Nucleus accumbens (tissue), 56 donors: ENCODE measurements at places on chromosomes 5 and 9.

- no peak for DNase-seq
Observed at GRCh38 chr5:111072949-111073682, 1.6 kb downstream of the TSLP start.

- no peak for DNase-seq
Observed at GRCh38 chr9:104861397-104861796, 66.6 kb downstream of the ABCA1 start.

DNA sequence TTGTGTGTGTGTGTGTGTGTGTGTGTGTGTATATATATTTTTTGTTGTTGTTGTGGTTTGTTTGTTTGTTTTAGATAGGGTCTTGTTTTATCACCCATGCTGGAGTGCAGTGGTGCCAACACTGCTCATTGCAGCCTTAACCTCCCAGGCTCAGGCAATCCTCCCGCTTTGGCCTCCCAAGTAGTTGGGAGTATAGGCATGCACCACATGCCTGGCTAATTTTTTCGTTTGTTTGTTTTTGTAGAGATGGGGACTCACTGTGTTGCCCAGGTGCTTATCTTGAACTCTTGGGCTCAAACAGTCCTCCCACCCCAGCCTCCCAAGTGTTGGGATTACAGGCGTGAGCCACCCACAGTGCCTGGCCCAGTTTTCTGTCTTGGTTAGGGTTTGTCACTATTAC, 77.3 kb downstream of the GAPVD1 start:
- no peak for DNase-seq

DNA sequence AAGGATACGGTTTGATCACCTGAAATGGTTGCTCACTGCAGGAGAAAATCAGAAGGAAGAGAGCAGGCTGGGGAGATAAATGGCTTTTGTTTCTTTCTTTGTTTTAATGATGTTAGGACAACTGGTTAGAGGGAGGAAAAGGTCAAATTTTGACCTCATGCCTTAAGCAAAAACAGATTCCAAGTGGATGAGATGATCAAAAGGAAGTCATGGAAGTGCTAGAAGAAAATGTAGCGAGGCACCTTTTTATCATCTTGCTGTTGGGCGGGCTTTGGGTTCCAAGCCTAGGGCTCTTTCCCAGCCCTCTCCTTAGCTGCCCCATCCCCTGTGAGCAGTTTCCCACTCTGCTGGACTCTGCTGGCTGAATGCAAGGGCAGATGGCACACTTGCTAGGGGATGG, 127.9 kb downstream of the ADAMTS2 start:
- DNase-seq, result no peak

DNA sequence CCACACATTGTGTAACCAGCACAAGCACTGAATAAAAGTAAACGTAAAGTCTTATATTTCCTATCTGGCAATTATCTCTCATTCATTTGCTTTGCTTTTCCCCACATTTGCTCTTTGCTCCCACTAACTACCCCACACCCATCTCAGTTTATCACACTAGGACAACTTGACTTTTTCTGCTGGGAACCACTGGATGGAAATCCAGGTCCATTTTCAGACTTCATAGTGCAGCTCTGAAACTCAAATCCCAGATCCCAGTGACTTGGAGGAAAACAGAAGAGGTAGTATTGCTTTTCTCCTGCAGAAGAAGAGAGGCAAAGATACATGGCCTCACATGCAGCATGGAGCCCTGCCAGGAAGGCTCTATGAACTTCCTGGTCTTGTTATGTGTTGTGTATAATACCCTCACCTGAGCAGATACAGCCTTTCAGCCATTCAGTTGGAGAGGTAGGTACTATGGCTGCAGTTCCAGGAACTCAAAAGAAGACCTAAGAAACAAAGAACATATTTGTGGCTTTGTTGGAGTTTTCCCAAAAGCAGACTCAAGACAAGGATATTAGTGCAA, 90.0 kb upstream of the NIPBL start:
- no peak for DNase-seq

DNA sequence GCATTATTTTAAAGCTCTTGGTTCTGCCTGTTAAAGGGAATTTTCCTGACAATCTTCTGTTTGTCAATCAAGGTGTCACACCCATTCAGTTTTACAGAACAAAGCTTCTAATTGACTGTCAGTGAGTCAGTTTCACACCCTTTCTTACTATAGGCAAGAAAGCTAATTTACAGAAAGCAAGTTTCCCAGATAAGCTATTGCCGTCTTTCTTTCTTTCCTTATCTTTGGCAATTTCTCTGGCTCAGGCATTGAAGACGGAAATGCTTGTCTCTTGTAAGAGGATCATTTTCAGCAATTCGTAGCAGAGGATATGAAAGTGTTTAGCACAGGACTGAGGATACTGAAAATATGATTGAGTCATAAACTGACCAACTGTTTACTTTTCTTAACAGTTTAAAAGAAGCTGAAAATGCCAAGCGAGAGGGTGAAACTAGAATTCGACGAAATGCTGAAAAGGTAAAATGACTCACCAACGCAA, 27.0 kb downstream of the SPINK5 start:
- DNase-seq, result no peak

- no peak for DNase-seq
Observed at GRCh38 chr5:125870256-125870655, 553.0 kb upstream of the GRAMD2B start.

DNA sequence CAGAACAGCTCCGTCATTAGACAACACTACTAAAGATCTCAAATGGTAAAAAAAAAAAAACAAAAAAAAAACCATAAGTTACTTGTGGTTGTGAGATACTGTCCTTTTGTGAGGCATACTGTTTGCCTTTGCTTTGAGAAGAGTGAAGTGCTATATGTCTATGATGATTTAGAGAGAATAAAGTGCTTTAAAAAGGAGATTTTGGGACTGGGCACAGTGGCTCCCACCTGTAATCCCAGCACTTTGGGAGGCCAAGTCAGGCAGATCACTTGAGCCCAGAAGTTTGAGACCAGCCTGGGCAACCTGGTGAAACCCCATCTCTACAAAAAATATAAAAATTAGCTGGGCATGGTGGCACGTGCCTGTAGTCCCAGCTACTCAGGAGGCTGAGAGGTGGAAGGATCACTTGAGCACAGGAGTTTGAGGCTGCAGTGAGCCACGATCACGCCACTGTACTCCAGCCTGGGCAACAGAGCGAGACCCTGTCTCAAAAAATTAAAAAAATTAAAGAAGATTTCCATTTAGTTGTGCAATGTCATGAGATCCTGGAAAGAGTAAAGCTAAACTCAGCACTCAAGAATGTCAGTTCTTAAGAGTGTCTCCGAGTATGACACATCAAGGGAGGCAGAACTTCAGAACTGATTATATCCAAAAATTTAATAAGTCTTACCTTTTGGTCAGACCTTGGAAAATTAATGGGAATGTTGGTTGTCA, 87.3 kb downstream of the PRDM6 start:
- DNase-seq, result no peak

DNA sequence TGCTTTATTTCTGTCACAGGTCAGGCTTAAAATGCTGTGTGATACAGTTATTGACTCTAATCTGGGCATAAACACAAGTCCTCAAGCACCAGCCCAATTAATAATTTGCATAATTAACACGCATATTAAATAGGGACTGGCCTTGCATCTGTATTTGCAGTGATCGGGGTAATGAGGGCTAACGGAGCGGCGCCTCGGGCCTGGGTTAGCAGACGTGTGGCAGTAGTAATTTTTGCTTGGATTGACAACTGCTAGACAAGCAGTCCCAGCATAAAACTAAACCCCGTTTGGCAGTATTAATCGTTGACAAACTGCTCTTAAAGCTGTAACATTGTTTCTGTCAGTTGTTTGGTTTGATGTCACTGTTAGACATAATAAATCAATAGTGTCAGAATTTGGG, 109.2 kb downstream of the PBX3 start:
- no peak for DNase-seq

- no peak for DNase-seq
Observed at GRCh38 chr9:98037357-98037756, 19.2 kb upstream of the NANS start.

GRCh38 chr5:143216211-143216610, 187.3 kb downstream of the NR3C1 start:
- no peak for DNase-seq

- no peak for DNase-seq
Observed at GRCh38 chr5:137206030-137206715, 293.0 kb downstream of the SPOCK1 start.

- DNase-seq, result no peak
Observed at GRCh38 chr5:176647843-176648473, 674 bp downstream of the TSPAN17 start.

DNA sequence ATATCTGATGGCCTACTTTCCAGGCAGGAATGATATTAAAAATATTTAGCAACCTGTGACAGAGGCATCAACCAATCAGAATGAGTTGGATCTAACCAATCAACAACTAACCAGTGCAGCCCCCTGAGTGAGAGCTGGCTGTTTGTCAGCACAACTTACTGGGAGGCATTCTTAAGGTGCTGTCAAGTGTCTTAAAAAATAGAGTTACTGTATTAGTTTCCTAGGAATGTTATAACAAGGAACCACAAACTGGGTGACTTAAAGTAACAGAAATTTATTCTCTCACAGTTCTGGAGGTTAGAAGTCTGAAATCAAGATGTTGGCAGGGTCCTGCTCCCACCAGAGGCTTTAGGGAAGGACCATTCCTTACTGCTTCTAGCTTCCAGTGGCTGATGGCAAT, 85.2 kb downstream of the ATG10 start:
- DNase-seq, result no peak

DNA sequence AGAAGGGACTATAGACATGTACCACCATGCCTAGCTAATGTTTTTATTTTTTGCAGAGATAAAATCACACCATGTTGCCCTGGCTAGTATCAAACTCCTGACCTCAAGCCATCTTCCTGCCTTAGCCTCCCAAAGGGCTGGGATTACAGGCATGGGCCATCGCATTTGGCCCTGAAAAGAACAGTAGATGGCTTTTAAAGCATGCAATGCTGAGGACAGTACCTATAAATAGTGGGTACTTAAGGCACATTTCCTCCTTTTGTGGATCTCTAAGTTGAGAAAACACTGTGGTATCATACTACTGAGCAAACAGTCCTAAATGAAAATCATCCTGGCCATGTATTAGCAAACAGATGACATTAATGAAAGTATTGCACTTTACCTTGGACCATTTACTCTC, 119.4 kb downstream of the TTC39B start:
- no peak for DNase-seq

DNA sequence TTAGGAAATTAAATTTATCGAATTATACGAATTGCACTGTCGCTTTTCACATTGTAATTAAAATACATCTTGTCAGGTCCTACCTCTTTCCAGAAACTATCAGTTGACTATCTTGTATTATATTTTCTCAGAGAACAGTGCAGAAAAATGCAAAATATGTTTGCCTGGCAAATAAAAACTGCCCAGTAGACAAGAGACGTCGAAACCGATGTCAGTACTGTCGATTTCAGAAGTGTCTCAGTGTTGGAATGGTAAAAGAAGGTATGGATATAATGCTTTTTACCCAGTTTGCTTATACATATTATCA, 10.8 kb downstream of the NR4A3 start:
- no peak for DNase-seq

DNA sequence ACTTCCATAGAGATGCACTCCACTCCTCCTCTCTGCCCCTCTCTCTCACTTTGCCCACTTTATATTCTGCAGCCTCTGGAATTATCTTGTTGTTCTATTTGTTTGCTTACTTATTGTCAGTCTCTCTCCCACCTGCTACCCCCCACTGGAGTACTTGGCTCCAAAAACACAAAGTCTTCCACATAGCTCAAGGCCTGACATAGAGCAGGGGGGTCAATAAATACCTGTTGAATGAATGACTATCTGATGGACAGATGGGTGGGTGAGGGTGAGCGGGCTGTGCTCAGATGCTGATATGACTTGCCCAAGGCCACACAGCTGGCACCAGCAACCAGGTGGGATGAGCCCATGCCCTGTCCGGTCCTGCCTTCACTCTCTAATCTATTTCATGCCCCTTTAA, 13.4 kb upstream of the UNC5A start:
- DNase-seq, result no peak

DNA sequence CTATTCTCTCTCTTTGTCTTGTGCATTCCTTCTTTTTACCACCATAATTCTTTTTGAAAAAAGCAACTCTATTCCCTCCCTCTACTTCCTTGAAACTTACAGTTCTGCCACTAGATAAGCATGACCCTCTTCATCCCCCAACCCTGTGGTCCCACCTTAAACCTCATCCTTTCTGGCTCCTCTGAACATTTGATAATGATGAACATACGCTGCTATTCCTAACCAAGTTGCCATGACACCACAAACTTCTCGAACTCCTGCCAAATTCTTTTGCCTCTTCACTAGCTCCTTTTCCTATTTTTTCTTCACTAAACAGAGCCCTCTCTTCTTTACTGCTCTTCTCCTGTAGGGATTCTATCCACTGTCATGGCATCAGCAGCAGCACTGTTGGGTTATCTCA, 57.1 kb downstream of the MOCS2 start:
- DNase-seq, result no peak

DNA sequence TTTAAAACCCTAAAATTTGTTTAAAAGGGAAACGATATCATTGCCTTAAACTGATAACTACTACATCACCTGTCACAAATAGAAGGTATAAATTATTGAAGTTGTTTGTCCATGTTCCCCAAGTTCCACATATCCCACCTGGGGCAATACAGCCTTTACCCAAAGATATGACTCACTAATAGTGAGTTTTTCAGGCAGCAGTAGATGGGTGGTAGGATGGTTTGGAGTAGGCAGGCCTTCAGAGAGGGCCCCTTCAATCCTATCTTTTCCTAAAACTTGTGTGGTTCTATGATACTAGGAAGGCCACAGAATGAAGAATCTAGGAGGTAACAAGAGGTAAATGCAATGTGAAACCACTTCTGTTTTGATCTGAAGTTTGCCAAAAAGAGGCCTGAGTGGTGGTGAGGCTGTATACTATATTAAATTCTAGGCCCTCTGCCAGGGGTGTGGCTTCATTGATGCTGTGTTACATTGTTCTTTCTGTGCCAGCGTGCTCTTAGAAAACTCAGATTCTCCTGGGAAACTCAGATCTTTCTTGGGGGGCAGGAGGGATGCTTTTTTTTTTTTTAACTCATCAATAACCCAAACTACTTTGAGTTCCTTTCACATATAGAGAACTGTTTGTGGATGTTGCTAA, 7.2 kb downstream of the CYSTM1 start:
- DNase-seq, result no peak

GRCh38 chr5:16687898-16688297, 71.1 kb upstream of the RETREG1 start:
- no peak for DNase-seq

GRCh38 chr5:132327252-132327955, 33.2 kb downstream of the SLC22A4 start:
- DNase-seq, result no peak

- DNase-seq, result no peak
Observed at GRCh38 chr5:108459769-108460168, 77.9 kb upstream of the FBXL17 start.

GRCh38 chr5:145835848-145836239, 702 bp upstream of the PRELID2 start:
- no peak for DNase-seq

- no peak for DNase-seq
Observed at GRCh38 chr5:62720031-62720441, 141.4 kb downstream of the LRRC70 start.

DNA sequence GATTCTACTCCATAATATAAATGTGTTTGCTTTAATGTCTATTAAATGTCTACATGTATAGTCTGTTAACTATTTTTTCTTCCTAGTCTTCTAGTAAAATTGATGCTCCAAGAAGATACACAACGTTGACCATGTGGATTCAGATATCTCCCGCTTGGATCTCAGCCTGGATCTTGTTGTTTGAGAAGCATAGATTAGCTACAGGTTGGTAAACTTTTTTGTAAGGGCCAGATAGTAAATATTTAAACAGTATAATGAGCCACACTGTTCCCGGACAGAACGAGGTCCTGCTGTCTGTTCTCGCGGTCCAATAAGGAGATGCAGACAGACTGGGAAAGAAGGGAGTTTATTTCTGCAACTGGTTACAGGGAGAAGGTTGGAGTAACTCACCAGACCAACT, 86.2 kb upstream of the IL12B start:
- DNase-seq, result no peak
